ENCODE measurements at places on chromosomes 3 and 15.

DNA sequence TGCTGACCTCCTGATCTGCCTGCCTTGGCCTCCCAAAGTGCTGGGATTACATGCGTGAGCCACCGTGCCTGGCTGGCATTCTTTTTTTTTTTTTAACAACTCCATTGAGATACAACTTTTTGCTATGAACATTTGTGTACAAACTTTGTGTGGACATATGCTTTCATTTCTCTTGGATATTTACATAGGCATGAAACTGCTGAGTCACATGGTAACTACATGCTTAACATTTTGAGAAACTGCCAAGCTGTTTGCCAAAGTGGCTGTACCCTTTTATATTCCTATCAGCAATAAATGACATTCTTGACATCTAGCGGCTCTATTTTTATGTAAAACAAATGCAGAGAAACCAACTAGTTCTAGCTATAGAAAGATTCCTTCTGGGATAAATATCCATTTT, 8.7 kb upstream of the YEATS2 start:
- DNase-seq = peak; percentile 61

GRCh38 chr3:41247055-41248004, 48.0 kb downstream of the CTNNB1 start:
- no peak for DNase-seq

- peak; percentile 45 for DNase-seq
Measured at GRCh38 chr15:33029109-33029652, 165.3 kb downstream of the FMN1 start.

DNA sequence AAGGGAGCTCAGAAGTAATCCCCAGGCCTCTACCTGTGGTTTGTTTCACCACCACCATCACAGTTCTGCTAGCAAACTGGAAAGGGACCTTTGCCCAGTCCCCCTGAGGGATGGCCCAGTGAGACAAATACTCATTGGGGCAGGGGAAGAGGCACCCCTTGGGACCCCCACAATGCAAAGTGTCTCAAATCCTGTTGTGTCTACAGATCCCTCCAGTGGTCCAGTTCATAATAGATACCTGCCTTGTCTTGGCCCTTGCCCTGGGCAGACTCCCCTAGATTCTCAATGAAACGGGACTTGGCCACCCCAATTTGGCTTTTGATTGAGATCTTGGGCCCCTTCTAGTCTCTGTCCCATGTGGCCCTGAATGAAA, 43.8 kb upstream of the RAB6B start:
- DNase-seq = no peak

GRCh38 chr3:198107840-198108734, 148.1 kb downstream of the LMLN start:
- DNase-seq = peak; percentile 12

- DNase-seq = no peak
Measured at GRCh38 chr3:30130391-30130790, 476.0 kb upstream of the TGFBR2 start.
